BJ (cell line): ENCODE measurements at places on chromosomes 6 and 20.

DNA sequence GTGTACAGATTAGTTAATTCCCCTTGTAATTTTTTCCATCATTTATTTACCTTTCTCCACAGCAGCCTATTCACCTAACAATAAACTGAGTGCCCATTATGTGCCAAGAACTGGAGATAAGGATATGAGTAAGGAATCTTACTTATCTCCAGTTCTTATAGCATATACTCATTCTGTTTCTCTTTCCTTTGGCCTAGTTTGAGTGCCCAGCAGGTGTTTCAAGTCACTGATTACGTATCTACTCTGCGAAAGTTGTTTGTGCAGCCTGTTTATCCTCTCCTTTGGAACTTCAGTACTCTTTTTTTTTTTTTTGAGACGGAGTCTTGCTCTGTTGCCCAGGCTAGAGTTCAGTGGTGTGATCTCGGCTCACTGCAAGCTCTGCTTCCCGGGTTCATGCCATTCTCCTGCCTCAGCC, 17.3 kb upstream of the POU5F1 start:
- DNase-seq: no peak

DNA sequence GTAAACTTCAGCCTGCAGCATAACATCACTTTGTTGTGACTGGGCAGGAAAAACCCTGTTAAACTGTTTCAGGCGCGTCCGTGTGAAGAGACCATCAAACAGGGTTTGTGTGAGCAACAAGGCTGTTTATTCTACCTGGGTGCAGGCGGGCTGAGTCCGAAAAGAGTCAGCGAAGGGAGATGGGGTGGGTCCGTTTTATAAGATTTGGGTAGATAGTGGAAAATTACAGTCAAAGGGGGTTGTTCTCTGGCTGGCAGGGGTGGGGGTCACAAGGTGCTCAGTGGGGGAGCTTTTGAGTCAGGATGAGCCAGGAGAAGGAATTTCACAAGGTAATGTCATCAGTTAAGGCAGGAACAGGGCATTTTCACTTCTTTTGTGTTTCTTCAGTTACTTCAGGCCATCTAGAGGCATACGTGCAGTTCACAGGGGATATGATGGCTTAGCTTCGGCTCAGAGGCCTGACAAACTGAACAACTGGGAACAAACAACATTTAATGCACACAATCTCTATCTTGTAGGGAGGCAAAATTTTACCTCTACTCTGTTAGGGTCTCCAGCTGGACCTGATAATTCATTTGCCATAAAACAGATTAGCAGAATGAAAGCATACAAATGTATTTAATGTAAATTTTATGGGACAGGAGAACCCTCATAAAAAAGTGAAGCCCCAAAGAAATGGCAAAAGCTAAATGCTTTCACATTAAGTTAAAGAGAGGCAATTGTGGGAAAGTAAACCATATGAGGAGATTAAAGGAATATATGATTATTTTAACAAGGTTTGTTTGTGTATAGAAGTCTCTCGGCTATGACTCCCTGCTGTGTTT, 58.3 kb upstream of the HFE start:
- no peak for DNase-seq

DNA sequence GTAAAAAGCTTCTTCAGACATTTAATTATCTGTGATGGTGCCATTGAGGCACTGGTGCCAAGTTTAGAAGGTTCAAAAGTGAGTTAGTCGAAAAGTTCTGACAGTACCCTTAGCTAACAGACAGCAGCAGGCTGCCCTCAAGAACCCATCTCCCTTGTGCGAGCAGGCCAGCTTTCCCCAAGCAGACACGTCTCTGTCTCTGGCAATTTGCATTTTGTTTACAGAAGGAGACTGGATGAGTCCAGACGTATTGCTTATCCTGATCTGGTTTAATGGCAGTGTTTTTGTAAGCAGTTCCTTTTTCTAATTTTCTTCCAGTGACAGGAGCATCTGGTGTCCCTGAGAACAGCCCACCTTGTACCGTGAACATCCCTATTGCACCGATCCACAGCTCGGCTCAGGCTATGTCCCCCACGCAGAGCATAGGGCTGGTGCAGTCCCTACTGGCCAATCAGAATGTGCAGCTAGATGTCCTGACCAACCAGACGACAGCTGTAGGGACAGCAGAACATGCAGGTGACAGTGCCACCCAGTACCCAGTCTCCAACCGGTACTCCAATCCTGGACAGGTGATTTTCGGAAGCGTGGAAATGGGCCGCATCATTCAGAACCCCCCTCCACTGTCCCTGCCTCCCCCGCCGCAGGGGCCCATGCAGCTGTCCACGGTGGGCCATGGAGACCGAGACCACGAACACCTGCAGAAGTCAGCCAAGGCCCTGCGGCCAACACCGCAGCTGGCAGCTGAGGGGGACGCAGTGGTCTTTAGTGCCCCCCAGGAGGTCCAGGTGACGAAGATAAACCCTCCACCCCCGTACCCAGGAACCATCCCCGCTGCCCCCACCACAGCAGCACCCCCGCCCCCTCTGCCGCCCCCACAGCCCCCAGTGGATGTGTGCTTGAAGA, 58.3 kb upstream of the TMEM181 start:
- DNase-seq: no peak

DNA sequence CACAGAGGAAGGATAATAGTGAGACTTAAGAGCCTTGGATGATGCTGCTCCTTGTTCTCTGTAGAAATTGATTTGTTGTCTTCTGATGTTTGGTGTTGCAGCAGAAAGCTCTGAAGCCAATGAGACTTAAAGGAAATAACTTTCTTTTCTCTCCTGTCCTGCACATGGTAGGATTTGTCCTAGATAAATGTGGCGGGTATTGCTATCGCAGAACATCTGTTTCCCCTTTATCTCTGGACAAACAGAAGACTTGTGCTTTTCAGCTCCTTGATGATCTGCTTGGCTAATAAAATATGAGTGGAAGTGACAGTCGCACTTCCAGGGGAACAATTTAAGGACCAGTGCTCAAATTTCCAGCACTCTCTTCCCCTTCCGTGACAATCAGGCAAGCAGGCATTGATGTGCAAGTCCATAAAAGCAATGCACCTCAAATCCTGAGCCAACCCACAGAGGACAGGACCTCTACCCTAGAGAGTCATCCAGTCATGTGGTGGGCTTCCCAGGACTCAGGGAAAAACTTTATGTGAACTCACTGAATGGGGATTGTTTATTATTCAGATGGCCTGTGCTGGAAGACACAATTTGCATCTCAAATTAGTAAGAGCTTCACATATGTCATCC, 9.9 kb upstream of the NCR2 start:
- no peak for DNase-seq

DNA sequence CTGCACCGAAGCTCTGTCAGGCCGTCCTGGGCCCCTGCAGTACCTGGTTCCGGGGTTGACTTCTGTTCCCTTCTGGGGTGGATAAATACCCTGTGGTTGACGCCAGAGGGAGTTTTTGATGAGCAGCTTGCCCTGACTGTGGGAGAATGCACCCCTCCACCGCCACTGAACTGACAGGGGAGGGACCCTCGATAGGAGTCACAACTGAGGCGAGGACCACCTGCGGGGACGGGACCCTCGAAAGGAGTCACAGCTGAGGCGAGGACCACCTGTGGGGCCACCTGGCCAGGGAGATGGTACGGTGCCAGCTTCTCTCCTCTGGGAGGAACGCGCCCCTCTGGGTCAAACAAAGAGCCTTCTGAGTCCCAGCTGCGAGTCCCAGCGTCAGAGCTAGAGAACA, 100.1 kb upstream of the FRMD1 start:
- no peak for DNase-seq

- DNase-seq: peak; percentile 33
Measured at GRCh38 chr6:81362246-81362645, 390.2 kb downstream of the TENT5A start.

DNA sequence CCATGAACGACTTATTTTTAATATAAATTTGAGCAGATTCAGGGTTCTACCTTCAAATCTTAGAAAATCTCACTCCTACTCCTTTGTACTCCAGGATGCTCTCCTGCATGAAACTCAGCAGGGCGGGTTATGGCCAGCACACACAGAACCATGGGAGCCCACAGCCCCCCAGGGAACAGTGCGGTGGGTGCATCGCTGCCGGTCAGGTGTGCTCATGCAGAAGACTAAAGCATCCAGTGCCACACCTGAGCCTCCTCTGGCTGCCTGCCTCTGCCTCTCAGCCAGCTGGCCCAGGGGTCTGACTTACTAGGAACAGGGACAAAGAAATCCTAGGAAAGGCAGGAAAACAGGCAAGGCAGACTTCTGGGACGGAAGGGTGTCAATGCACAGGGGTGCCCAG, 31.8 kb downstream of the EZR start:
- DNase-seq: no peak

GRCh38 chr20:15195378-15195777, 858.0 kb upstream of the FLRT3 start:
- no peak for DNase-seq

DNA sequence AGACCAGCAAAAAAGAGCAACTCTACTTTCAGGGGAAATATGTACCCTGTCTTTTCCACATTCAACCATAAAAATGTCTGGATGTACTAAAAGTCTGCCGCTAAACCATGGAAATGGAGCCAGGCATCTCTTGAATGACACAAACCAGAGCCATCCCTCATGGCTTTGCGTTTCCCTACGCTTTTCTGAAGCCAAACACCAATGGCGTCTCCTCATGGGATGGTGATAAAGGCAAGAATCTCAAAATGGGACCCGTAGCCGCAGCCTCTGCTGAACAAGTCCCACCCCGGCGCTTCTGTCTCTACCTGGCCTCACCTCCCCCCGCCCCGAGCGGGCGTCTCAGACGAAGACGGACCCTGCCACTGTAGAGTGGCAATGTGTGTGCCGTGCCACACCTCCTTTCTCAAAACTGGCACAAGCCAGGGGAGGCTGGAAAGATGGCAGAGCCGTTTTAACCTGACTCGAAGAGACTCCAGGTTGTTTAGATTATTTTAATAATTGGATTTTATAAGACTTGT, 80.3 kb upstream of the AFDN start:
- no peak for DNase-seq

DNA sequence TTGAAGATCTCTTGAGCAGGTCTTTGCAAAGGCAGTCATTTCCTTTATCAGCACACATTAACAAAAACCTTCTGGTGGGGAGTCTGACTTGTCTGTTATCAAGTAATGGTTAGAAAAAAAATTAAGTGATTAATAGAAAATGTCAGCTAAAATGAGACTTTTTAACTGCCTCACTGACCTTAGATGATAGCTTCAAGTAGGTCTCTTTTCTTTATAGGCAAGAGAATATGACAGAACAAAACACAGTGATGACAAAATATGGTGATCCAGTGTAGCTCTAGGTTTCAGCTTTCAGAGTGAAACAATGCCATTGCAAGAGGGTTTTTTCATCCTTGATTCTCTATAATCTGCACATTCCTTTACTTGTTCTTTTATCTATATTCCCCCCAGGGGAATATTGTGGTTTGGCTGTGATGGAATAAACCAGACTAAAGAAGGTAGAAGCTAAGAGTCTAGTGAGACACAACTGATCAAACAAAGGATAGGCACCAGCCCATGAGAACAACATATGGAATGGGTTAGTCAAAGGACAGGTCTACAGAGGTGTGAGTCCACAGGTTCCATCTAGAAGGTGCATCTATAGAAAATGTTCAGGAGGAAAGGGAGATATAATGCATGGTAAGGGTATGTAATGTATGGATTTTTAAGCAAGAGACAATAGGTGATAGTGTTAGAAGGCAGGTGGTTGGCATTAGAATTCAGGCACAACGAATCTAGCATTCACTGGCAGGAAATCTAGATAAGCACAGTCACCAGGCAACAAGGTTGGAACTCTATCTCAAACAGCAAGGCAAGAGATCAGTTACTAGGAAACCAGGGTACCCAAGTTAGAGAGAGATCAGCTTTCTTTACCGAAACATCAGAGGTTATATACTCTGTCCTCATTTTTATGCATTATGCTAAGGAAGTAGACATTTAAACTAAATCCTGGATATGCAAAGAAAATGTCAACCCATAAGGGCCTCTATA, 228.9 kb upstream of the SMLR1 start:
- DNase-seq: no peak

DNA sequence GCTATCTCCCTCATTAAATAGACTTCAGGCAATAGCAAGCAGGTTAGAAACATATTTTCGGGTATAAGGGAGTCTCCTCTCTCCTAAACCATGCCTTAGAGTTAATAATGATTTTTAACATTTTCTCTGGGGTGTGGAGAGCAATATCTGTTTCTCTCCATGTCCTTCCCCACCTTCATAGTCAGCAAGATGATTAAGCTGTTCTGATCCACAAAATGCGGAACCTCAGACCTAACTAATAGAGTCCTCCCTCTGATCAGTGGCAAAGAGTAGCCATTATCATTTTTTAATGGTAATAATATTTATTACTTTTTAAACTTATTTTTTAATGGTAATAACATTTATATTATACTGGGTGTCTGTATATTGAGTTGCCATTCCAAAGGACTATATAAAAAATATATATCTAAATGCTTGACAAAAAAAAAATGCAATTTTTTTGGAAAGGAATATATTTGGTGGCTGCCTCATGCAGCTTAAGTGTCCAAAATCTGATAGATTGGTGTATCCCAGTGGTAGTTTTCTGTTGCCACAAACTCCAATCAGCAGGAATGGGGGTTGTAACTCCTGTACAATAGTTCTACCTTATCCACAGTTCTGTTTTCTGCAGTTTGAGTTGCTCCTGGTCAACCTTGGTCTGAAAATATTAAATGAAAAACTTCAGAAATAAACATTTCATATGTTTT, 14.0 kb upstream of the BTN3A2 start:
- no peak for DNase-seq

- DNase-seq: no peak
Measured at GRCh38 chr6:83309344-83309743, 116.2 kb downstream of the RWDD2A start.

GRCh38 chr6:5786321-5786968, 220.3 kb downstream of the NRN1 start:
- no peak for DNase-seq

- DNase-seq: no peak
Measured at GRCh38 chr6:36479256-36479655, 36.5 kb downstream of the KCTD20 start.
